ENCODE measurements at places on chromosomes 1 and 21.

DNA sequence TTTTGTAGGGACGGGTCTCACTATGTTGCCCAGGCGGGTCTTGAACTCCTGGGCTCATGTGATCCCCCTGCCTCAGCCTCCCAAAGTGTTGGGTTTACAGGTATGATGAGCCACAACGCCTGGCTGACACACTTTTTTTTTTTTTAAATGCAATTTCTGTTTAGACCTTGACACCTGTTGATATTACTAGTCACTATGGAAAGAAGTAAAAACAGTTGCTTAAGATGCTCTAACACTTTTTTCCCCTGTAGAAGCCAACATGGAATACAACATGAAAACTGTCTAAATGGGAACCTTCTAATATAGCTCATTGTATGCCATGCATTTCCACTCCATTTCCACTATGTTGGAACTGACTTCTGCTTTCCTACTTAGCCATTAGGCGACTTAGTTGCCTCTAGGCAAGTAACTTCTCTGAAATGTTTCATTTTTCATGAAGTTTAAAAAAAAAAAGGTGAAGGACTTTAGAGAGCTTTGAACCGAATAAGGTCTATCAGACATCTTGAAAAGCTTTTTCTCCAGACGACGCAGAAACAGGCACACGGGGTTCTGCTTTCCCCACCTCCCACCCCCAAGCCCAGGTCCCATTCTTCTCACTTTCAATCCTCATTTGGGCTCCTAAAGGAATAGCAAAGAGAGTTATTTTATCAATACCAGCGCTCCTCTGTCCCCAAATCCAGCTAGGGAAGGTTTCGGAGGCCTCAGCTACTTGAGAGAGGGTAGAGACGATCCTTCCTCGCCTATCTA, 648 bp upstream of the DR1 start:
- no peak for DNase-seq

DNA sequence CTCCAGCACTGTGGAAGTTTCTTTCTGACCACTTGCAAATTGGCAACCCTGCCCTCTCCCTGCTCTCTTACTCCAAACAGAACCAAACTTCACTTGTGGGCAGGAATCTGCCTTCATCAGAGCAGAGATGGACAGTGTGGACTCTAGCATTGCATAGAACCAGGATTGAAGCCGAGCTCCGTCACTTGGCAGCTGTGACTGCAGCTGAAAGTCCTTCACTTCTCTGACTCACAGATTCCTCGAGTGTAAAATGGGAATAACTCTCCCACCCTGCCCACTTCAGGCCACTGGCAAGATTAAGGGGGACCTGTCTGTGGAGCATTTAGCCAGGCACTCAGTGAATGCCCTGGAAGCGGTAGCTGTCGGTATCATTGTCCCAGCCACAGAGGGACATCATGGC, 75.7 kb upstream of the ZBTB40 start:
- DNase-seq = no peak

DNA sequence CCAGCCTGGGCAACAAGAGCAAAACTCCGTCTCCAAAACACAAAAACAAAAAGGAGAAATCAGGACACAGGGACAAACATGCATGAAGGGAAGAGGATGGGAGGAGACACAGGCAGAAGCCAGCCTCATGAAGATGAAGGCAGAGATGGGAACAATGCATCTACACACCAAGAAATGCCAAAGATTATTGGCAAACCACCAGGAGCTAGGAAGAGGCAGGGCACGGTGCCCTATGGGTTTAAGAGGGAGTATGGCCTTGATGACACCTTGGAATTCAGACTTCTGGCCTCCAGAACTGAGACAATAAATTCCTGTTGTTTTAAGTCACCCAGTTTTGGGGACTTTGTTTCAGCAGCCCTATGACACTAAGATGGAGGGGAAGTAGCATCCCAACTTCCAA, 5.2 kb downstream of the TMPRSS3 start:
- no peak for DNase-seq

DNA sequence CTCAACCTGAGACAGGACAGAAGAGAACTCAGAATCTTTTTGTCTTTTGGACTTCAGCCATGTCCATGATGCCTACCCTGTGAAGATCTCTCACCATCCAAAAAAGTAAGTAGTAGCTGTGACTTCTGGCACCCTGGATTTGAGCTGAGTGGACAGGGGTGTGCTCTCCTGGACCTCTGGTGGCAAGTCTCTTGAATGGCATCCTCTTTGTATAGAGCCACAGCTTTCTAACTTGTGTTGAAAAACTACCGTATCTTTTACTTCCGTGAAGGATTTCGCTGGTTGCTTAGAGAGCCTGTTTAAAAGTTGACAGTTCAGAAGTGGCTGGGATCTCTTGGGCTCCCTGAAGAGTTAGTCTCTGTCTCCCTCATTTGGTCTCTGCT, 1.8 kb downstream of the MFN2 start:
- no peak for DNase-seq

GRCh38 chr1:31848381-31848897, 32.6 kb upstream of the SPOCD1 start:
- no peak for DNase-seq

GRCh38 chr1:17922833-17923232, 167.7 kb downstream of the ACTL8 start:
- peak; percentile 49 for DNase-seq

DNA sequence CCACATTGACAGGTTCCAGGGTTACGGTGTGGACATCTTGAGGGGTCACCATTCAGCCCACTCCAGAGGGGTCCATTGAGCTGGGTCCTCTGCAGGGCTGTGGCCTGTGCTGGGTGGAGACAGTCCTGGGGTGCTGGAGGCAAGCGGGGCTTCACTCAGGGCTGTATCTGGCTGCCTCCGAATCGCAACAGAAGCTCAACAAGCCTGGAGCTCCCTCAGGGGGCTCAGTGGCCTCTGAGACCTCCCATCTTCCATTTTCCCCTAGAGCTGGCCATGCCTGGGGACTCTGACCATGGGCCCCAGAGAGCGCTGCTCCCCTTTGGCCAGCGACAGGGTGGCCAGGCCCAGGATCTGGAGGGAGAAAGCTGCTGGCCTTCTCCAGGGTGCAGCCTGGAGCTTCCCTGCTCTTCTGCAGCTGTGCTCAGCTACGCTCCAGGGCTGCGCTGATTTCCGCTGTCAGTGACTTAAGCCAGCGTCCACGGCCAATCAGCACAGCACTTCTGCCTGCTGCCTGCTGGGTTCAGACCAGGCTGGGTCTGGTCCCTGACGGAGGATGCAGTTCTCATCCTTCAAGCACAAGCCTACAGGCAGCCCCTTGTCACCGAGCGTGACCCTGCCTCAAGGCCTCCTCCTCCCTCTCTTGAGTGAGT, 45.0 kb upstream of the ADARB1 start:
- DNase-seq = peak; percentile 64

GRCh38 chr1:96387785-96388184, 333.8 kb upstream of the PTBP2 start:
- no peak for DNase-seq

GRCh38 chr1:29991025-29991424, 732.4 kb downstream of the MATN1 start:
- peak; percentile 87 for DNase-seq

Data from H9 (cell line).